CD4-positive, alpha-beta T cell treated with Interleukin-6 for 4 hours (primary cell): ENCODE measurements at places on chromosomes 6 and 20.

GRCh38 chr6:53615633-53616449 is 49.7 kb downstream of the KLHL31 start:
- DNase-seq: no peak

- DNase-seq: no peak
These were observed 121.8 kb downstream of the HAO1 start for GRCh38 chr20:7818477-7818876.

GRCh38 chr6:25389471-25389870 is 110.3 kb downstream of the CARMIL1 start:
- no peak for DNase-seq

- no peak for DNase-seq
These were observed 51.9 kb upstream of the EDN1 start for GRCh38 chr6:12238219-12238618.

DNA sequence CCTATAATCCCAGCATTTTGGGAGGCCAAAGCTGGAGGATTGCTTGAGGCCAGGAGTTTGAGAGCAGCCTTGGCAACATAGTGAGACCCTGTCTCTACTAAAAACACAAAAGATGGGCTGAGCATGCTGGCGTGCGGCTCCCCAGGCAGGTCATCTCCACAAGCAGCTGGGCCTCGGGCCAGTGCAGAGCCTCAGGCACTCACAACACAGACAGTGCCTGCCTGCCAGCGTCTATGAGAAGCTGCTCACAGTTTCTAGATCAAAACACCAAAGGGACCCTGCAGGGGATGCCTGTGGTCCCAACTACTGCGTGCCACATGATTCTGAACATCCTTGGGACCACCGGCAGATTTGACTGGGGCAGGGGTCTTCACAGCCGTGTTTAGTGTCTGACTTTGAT is 59.4 kb downstream of the GINS1 start:
- DNase-seq: no peak

GRCh38 chr6:40438246-40438887 is 148.8 kb downstream of the LRFN2 start:
- no peak for DNase-seq

- DNase-seq: no peak
These were observed 30.2 kb downstream of the ZNF322 start for GRCh38 chr6:26629359-26629758.

GRCh38 chr6:98498144-98498775 is 336.1 kb upstream of the POU3F2 start:
- no peak for DNase-seq

GRCh38 chr6:160424256-160424655 is 76.1 kb downstream of the SLC22A3 start:
- no peak for DNase-seq

- no peak for DNase-seq
These were observed 60.1 kb upstream of the PRSS16 start for GRCh38 chr6:27187231-27188060.

GRCh38 chr20:51463560-51463959 is 79.0 kb downstream of the NFATC2 start:
- no peak for DNase-seq

GRCh38 chr20:33863440-33864323 is 52.5 kb downstream of the CHMP4B start:
- no peak for DNase-seq

DNA sequence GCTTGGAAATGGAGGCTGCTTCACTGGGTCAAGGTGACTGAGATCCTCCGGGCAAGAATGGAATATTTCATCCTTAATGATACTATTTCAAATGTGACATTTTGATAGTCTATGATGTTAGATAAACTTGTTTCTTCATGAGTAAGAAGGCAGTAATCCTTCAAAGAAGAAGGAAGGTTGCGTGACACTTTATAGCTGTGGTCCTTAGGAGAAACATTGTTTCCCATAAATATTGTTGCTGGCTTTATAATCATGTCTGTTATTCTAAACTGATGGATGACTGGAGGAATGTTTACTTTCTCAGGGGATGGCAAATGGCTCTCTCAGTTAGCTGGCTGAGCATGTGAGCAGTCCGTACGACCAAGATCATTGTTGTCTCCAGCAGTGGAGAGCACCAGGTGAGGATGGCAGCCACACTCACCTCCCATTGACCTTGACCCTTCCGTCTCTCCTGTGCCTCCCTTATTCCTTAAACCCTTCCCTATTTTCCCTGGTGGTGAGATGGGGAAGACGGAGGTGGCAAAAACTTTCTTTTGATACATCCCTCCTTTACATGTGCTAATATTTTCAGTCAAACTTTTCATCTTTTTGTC is 171.2 kb upstream of the OLIG3 start:
- DNase-seq: no peak

- DNase-seq: no peak
These were observed 88.9 kb downstream of the ARMC2 start for GRCh38 chr6:108937170-108937569.
